ENCODE measurements at places on chromosomes 5 and 9. TPM values are rescaled to one million over a fixed set of nuclear protein-coding genes. Genes with fewer than 3 reads are reported as not detected.
A peak's percentile ranks its signal among the peaks of the same experiment; 100 is the strongest.

GRCh38 chr9:116605060-116605459 lies 82.0 kb upstream of the TRIM32 start:
- H3K27ac ChIP-seq = no peak overlapping the region
- H3K27me3 ChIP-seq = no peaks in the 10 kb centered on the region
- H3K4me1 ChIP-seq = no peaks in the 10 kb centered on the region
- DNase-seq = no peak
- H3K4me3 ChIP-seq = no peak overlapping the region
- H3K36me3 ChIP-seq = peaks cover 6% of the 10 kb centered on the region

SLC9A3 gene
- 1.7 TPM for total RNA-seq

DNA sequence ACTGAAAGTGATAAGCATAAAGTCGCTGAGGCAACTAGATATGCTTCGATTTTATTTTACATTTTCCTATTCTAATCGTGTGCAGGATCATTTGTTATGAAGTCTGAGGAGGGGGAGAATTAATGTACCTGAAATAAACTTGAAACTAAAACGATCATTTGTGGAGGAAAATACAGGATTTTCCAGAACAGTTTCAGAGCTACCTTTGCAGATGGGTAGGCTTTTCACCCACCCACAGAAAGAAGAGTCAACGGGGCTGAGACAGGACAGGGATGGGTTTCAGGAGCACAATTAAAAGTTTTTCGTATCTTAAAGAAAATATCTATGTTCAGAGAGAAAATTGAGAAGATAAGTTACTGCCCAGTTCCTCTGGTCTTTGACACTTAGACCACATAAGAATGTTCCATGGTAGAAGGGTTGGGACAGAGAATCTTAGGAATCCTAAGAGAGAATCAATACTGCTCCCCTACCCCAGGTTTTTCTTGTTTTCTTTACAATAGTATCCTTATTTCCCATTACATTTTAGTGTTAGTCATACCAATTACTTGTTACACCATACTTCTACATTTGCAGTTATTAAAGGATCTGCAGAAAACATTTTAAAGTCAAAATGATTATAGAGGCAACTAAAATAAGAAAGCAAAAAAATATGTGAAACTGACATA lies 211.4 kb downstream of the DEPDC1B start:
- H3K4me3 ChIP-seq = no peak overlapping the region
- H3K4me1 ChIP-seq = peaks cover 18% of the 10 kb centered on the region
- no peaks in the 10 kb centered on the region for H3K27me3 ChIP-seq
- no peaks in the 10 kb centered on the region for H3K36me3 ChIP-seq

DNA sequence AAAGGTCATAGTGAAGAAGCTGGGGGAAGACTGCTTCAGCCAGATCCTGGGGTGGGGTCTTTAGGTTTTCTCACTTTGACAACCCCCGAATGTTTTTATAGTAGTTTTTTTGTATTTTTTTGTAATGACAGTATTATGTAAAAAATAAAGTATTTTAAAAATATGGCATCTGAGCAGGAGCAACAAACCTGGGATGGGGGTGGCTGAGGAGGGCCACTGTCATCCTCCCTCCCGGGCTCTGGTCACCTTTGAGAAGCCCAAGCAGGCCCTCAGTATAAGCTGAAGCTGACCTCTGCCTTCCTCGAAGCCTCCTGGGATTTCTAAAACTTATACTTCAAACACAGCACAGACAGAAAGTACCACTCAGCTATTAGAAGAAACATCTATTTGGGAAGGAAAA lies 8.7 kb downstream of the DNAJB5 start:
- H3K36me3 ChIP-seq = peaks cover 4% of the 10 kb centered on the region
- peaks cover 13% of the 10 kb centered on the region for H3K4me1 ChIP-seq
- DNase-seq = no peak
- no peak overlapping the region for H3K27ac ChIP-seq

- no peak overlapping the region for H3K4me3 ChIP-seq
- no peaks in the 10 kb centered on the region for H3K36me3 ChIP-seq
- peaks cover 51% of the 10 kb centered on the region for H3K4me1 ChIP-seq
- no peaks in the 10 kb centered on the region for H3K27me3 ChIP-seq
- H3K27ac ChIP-seq = no peak overlapping the region
- no peak for DNase-seq
Observed at GRCh38 chr9:2236850-2237249, 221.7 kb downstream of the SMARCA2 start.

- DNase-seq = no peak
- H3K4me1 ChIP-seq = no peaks in the 10 kb centered on the region
- H3K27ac ChIP-seq = no peak overlapping the region
- H3K4me3 ChIP-seq = no peak overlapping the region
- no peaks in the 10 kb centered on the region for H3K27me3 ChIP-seq
Observed at GRCh38 chr5:78735834-78736463, 87.4 kb upstream of the LHFPL2 start.

DNA sequence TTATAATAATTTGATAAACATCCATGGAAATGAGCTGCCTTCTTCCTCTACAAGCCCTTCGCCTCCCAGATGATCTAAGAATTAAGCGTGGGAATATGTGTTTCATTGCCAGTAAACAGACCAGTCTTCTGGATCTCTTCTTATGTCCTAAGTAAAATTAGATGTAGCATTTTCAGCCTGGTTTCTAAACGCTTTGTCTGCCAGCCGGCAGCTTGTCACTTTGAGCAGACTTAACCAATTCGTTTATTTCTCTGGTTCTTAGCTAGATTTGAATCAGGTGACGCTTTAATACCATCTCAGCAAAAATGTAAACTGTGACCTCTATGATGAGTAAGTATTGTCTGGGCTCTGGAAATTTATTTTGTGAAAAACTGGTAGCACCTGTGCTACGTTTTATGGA lies 380.6 kb upstream of the NUDT12 start:
- peaks cover 8% of the 10 kb centered on the region for H3K4me1 ChIP-seq
- no peaks in the 10 kb centered on the region for H3K36me3 ChIP-seq
- no peak overlapping the region for H3K4me3 ChIP-seq
- no peak overlapping the region for H3K27ac ChIP-seq
- no peak for DNase-seq
- H3K27me3 ChIP-seq = no peaks in the 10 kb centered on the region

DNA sequence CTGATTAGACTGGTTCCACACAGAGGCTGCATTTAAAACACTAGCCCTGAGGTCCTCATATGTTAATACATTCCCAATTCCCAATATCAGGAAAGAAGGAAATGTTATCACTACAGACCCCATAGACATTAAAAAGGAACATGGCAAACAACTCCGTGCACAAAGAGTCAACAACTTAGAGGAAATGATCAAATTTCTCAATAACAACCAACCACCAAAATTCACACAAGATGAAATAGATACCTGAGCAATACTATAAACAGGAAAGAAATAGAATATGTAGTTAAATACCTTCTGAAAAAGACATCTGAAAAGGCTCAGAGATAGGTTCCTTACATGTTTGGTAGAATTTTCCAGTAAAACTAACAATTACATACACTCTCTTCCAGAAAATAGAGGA lies 28.9 kb downstream of the SEMA4D start:
- no peak overlapping the region for H3K4me3 ChIP-seq
- peaks cover 44% of the 10 kb centered on the region for H3K4me1 ChIP-seq
- DNase-seq = no peak

OR1L8 gene
- not detected for total RNA-seq

DNA sequence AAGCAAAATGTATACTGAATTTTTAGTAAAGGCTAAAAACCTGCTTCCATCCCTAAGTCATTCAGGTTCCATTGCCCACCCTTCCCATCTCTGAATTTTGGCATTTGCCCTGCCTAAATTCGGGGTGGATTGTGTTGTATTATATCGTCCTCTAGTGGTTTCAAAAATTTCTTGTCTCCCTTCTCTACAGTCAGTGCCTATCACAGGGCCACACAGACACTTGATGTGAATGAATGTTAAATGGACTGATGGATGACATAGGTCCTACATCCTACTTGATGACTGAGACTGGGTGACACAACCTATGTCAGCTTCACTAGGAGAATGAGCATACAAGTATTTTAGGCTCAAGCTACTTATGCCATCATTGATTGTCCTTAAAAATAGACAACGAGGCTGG lies 45.6 kb upstream of the SLC30A5 start:
- no peaks in the 10 kb centered on the region for H3K36me3 ChIP-seq
- H3K27ac ChIP-seq = no peak overlapping the region
- no peaks in the 10 kb centered on the region for H3K27me3 ChIP-seq
- no peak overlapping the region for H3K4me3 ChIP-seq

- H3K27ac ChIP-seq = no peak overlapping the region
- H3K27me3 ChIP-seq = peaks cover 13% of the 10 kb centered on the region
- peaks cover 2% of the 10 kb centered on the region for H3K36me3 ChIP-seq
- H3K4me1 ChIP-seq = peaks cover 14% of the 10 kb centered on the region
Observed at GRCh38 chr5:172646716-172647285, 5.7 kb downstream of the NEURL1B start.

COMMD10 gene
- 29.4 TPM for total RNA-seq

DNA sequence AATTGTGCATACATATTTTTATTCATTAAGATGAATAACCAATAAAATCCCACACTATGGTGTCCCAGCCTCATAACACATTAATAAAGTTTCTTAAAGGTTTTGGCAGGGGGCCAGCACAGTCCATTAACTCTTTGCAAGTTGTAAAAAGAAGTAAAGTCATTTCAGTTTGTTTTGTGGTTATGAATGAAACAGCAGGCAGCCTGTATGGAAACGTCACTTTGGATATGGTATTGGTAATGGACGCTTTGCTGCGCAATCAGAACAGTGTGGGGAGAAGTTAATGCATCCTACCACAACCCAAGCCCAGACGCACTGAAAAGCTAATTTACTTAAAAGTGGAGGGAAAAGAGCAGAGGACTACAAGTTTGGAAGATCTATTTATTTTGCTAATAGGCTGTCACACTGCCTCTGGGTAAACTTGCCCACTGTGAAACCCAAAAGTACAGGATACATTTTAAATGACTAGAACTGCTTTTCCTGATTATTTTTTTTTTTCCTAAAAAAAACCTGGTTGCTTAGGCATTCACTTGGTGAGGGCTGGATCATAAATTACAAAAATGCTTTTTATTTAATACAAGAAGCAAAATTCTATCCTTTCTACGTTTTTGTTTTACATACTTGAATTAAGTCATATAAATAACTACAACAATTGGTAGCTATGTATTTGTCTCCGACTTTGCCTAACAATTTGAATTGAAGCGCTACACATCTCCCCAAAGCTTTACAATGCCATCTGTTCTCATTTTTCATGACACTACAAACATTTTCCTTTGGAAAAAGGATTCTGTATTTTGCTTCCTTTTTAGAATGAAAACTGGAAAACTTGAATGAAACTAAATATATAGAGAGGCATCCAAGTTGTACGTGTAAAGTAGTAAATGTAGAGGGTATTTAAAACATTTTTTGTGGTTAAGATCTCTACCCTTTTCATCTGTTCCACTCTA lies 104.3 kb downstream of the NFIB start:
- H3K4me1 ChIP-seq = peaks cover 3% of the 10 kb centered on the region
- H3K27me3 ChIP-seq = no peaks in the 10 kb centered on the region
- DNase-seq = no peak
- no peaks in the 10 kb centered on the region for H3K36me3 ChIP-seq

DNA sequence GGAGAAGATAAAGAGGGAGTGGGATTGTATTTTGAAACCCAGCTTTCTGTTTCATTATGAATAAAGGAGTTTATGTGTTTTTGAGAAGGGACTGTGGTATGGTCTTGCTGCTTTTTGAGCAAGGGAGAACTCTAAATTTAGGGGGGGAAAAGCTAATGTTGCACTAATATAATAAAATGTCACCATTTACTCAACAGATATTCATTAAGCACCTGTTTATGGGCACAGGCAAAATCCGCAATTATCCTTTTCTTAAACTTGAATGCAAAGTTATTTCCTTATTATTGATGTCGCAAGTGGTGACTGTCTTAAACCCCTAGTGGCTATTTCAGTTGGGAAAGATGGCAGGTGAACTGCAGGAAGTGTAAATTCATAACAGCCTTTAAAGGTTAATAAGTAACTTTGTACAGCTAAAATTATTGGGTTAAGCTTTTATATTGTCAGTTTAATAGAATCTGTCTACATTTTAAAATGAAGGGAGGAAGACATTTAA lies 1.5 kb downstream of the CDC42SE2 start:
- no peaks in the 10 kb centered on the region for H3K36me3 ChIP-seq
- no peak for DNase-seq
- H3K4me1 ChIP-seq = peaks cover 26% of the 10 kb centered on the region
- H3K27me3 ChIP-seq = no peaks in the 10 kb centered on the region
- no peak overlapping the region for H3K27ac ChIP-seq

IL9 gene
- not detected for total RNA-seq

DNA sequence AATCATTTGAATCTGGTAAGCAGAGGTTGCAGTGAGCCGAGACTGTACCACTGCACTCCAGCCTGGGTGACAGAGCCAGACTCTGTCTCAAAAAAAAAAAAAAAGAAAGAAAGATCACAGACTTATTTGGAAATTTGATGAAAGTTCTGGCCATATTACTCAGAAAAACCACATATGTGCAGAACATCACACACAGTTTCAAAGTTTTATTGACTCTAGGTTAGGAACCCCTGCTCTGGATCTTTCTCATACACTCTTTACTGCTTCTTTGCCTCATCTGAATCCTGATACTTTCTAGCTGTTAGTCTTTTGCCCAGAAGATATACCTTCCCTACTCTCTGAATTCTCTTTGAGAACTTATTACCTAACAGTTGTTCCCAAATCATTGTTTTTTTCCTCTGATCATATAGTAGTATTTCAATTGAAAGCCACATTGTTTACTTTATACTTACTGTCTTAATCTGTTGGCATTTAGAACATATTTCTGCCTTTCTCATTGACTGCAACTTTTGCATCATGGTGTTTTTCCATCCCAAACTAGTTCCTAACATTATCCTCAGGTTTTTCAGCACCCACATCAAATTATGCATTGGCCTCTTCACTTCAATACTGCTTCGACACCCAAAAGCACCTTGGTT lies 68.7 kb downstream of the LNPEP start:
- no peak overlapping the region for H3K27ac ChIP-seq
- H3K4me1 ChIP-seq = no peaks in the 10 kb centered on the region
- DNase-seq = no peak

GRCh38 chr9:132879457-132880323 lies 992 bp downstream of the SPACA9 start:
- H3K27ac ChIP-seq = no peak overlapping the region
- no peaks in the 10 kb centered on the region for H3K36me3 ChIP-seq
- peak overlapping the region; percentile 89 for H3K4me3 ChIP-seq
- no peak for DNase-seq
- H3K4me1 ChIP-seq = peaks cover 5% of the 10 kb centered on the region

- no peak overlapping the region for H3K4me3 ChIP-seq
- DNase-seq = no peak
- no peaks in the 10 kb centered on the region for H3K36me3 ChIP-seq
- no peaks in the 10 kb centered on the region for H3K27me3 ChIP-seq
Observed at GRCh38 chr5:179176571-179177230, 116.5 kb downstream of the ZNF354C start.
